GM23248 (cell line): ENCODE measurements at places on chromosomes 12 and 14. TPM values are rescaled to one million over a fixed set of nuclear protein-coding genes. Genes with fewer than 3 reads are reported as not detected.

DBX2 gene
- not detected in 2 replicates for total RNA-seq

ZDHHC22 gene
- total RNA-seq, result not detected in 2 replicates

- DNase-seq, result no peak
- no peak overlapping the region for H3K27ac ChIP-seq
- H3K4me3 ChIP-seq, result no peak overlapping the region
These were observed 88.7 kb upstream of the KCNA1 start for GRCh38 chr12:4820971-4821370.

BBS10 gene
- total RNA-seq, result 13.9 and 15.8 TPM in 2 replicates

DNA sequence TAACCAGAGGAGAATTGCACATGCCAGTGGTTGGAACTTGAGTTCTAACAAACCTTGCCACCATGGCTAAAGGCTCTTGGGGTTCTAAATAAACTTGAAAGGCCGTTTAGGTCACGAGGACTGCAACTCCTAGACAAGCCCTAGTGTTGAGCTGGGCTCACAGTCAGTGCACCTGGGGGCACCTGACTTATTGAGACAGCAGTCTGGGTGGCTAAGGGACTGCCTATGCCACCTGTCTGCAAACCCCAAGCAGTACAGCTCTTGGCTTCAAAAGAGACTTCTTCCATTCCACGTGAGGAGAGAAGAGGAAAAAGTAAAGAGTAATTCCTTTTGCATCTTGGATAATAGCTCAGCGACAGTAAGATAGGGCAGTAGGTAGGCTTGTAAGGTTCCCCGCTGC, 765.6 kb upstream of the FOXG1 start:
- no peak overlapping the region for H3K27ac ChIP-seq
- DNase-seq, result no peak
- no peaks in the 10 kb centered on the region for H3K4me1 ChIP-seq
- H3K36me3 ChIP-seq, result no peaks in the 10 kb centered on the region
- no peak overlapping the region for H3K4me3 ChIP-seq

DNA sequence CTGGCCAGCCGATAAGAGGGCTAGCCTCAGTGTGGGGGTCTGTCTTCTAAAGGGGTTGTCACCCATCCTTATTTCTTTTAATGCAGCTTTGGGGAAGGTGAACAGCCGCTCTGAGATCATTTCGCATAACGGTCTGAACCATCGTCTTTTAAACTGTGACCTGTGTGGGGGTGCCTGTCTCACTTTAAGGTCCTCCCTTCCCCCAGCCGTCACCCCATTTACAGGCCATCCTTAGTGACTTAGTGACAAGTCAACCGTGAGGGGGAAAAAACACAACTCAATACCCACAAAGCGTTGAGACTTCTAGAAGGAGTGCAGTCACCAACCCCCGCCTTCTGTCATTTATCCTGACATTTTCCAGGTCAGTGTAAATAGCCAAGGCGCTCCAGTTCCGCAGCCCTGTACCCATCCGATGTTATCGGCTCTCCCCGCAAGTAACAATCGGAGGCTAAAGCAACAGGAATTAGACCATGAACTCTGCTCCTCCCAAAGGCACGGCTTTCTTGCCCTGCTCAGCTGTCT, 505 bp upstream of the DENND5B start:
- no peaks in the 10 kb centered on the region for H3K27me3 ChIP-seq
- no peaks in the 10 kb centered on the region for H3K36me3 ChIP-seq
- peak overlapping the region; percentile 86 for H3K27ac ChIP-seq
- H3K4me1 ChIP-seq, result peaks cover 11% of the 10 kb centered on the region
- H3K4me3 ChIP-seq, result peak overlapping the region; percentile 83

TAS2R50 gene
- total RNA-seq, result 0.32 TPM in 1 of 2 replicates, not detected in the other

OSBPL8 gene
- 64.4 and 67.0 TPM in 2 replicates for total RNA-seq

SERPINA5 gene
- not detected in 2 replicates for total RNA-seq

SRGAP1 gene
- 12.4 and 13.0 TPM in 2 replicates for total RNA-seq

- DNase-seq, result peak; percentile 22
- H3K4me1 ChIP-seq, result no peaks in the 10 kb centered on the region
- no peak overlapping the region for H3K4me3 ChIP-seq
- H3K27ac ChIP-seq, result no peak overlapping the region
- H3K36me3 ChIP-seq, result 0 out of 2 replicates have a peak, but pooled peaks cover 11% of the 10 kb centered on the region
- no peaks in the 10 kb centered on the region for H3K27me3 ChIP-seq
These were observed 77.0 kb downstream of the MSRB3 start for GRCh38 chr12:65355461-65355860.

- H3K27ac ChIP-seq, result peak overlapping the region; percentile 95
- peaks cover 33% of the 10 kb centered on the region for H3K4me1 ChIP-seq
- peak; percentile 91 for DNase-seq
These were observed 2.8 kb downstream of the TBX5 start for GRCh38 chr12:114403011-114403689.

DNA sequence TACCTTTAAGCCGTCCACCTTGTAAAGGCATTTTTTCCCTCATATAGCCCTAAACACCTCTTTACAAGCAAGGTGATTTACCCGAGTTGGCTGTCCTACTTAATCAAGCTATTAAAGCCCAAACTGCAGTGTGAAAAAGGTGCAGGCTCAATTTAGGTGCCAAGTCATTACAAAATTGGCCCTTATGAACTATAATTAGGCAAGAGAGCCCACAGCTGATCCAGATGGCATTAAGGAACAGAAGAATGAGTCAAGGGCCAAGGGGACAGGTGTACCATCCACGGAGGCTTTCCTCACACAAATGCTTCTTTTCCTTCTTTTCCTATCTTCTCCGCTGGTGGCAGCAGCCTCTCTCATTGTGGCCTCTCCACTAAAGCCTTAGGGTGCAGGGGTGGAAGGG, 90.5 kb downstream of the TTC8 start:
- no peaks in the 10 kb centered on the region for H3K4me1 ChIP-seq
- peaks cover 8% of the 10 kb centered on the region; the same call in 1 of the 2 replicates for H3K27me3 ChIP-seq
- H3K27ac ChIP-seq, result no peak overlapping the region
- H3K4me3 ChIP-seq, result no peak overlapping the region

C12orf50 gene
- total RNA-seq, result not detected in 2 replicates

- DNase-seq, result peak; percentile 20
- H3K36me3 ChIP-seq, result peaks cover 18% of the 10 kb centered on the region; the same call in 1 of the 2 replicates
- H3K4me3 ChIP-seq, result peak overlapping the region; percentile 88
- peaks cover 22% of the 10 kb centered on the region for H3K4me1 ChIP-seq
- no peaks in the 10 kb centered on the region for H3K27me3 ChIP-seq
These were observed 593 bp downstream of the PIP4P1 start for GRCh38 chr14:20460458-20461224.

- no peaks in the 10 kb centered on the region for H3K27me3 ChIP-seq
- no peaks in the 10 kb centered on the region for H3K36me3 ChIP-seq
These were observed 79.9 kb downstream of the ARF6 start for GRCh38 chr14:49972823-49973222.

- H3K36me3 ChIP-seq, result no peaks in the 10 kb centered on the region
- DNase-seq, result peak; percentile 84
- no peak overlapping the region for H3K27ac ChIP-seq
- peak overlapping the region; percentile 55 for H3K4me3 ChIP-seq
- no peaks in the 10 kb centered on the region for H3K27me3 ChIP-seq
- H3K4me1 ChIP-seq, result no peaks in the 10 kb centered on the region
These were observed 94.7 kb downstream of the SLC2A13 start for GRCh38 chr12:40010899-40011774.

DNA sequence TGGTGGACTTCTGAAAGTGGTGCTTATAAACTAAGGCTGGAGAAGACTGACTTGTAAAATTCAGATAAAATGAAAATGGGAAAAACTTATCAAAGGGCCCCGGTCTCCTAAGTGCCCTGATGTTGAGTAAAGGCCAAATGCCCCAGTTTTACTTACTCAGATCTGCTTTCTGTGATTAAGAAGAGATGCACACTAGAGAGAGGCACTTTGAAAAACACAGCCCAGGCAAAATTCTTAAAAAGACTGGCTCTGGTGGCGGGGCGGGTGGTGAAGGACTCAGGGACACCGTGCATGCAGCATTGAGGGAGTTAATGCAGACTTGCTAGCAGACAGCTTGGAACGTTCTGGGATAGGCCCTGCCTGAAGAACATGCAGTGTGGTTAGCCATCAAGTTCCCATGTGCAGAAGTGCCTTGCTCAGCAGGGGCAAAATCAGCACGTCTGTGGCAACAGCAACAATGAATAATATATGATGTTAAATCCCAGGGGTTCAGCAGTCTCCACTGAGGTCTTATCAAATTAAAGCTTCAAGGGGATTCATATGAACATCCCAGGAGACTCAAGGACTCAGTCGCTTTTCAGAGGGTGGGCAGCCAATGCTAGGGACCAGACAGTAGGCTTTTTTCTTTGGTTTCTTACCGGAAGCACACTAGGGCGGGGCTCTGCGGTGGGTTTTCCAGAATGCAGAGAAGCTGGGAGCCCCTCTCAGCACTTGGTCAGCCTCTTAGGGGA, 105.0 kb downstream of the DAD1 start:
- no peak overlapping the region for H3K4me3 ChIP-seq
- no peak overlapping the region for H3K27ac ChIP-seq
- DNase-seq, result peak; percentile 21
- peaks cover 42% of the 10 kb centered on the region for H3K27me3 ChIP-seq

DNA sequence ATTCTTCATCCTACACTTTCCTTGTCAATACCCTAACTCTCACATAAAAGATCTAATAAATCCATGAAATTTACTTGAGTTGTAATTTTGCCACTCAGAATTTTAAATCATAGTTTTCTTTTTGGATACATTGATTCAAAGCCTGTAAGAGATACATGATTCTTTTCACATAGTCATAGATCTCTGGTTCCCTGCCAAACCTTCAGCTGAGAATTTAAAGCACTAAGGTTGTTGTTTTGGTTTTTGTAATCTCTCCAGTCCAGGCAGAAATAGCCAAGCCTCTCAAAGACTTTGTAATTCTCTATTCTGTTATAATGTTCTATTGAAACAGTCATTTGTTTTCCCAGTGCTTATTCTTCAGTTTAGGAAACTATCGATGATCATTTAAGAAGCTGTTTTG, 273.9 kb downstream of the TRHDE start:
- no peak for DNase-seq
- H3K27ac ChIP-seq, result no peak overlapping the region
- no peaks in the 10 kb centered on the region for H3K27me3 ChIP-seq

GRCh38 chr12:57049890-57050289, at the start of gene MYO1A:
MYO1A (minus strand) TSS chr12:57050129; CDS start chr12:57048323, 1,806 bp downstream.
- no peaks in the 10 kb centered on the region for H3K36me3 ChIP-seq
- 0 out of 2 replicates have a peak, but pooled peaks cover 7% of the 10 kb centered on the region for H3K4me1 ChIP-seq

- no peaks in the 10 kb centered on the region; the same call in none of the 2 replicates for H3K36me3 ChIP-seq
- no peaks in the 10 kb centered on the region for H3K4me1 ChIP-seq
- no peaks in the 10 kb centered on the region for H3K27me3 ChIP-seq
- no peak overlapping the region for H3K27ac ChIP-seq
- DNase-seq, result no peak
These were observed 11.4 kb downstream of the PRORP start for GRCh38 chr14:35133542-35134328.

DNA sequence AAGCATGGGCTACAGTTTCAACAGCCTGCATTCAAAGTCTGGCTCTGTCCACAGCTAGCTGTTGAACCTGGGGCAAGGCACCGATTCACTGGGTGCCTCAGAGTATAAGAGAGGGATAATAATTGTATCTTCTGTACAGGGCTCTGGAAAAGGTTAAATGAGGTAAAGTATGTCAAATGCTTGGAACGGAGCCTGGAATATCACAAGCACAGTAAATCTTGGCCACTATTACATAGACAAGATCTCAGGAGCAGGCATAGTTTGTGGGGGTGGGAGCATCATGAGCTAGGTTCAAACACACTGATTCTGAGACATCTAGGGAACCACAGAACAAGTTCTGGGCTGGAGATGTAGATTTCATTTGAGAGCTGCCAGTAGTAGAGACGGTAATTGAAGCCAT, 203.7 kb upstream of the NUDT4 start:
- no peak overlapping the region for H3K27ac ChIP-seq
- peaks cover 47% of the 10 kb centered on the region for H3K4me1 ChIP-seq
- H3K27me3 ChIP-seq, result no peaks in the 10 kb centered on the region
- DNase-seq, result peak; percentile 78

GRCh38 chr14:79091381-79091963, 921.3 kb downstream of the NRXN3 start:
- no peak for DNase-seq
- H3K36me3 ChIP-seq, result no peaks in the 10 kb centered on the region
- no peak overlapping the region for H3K27ac ChIP-seq

POU6F1 gene
- 1.0 and 3.0 TPM in 2 replicates for total RNA-seq

DNA sequence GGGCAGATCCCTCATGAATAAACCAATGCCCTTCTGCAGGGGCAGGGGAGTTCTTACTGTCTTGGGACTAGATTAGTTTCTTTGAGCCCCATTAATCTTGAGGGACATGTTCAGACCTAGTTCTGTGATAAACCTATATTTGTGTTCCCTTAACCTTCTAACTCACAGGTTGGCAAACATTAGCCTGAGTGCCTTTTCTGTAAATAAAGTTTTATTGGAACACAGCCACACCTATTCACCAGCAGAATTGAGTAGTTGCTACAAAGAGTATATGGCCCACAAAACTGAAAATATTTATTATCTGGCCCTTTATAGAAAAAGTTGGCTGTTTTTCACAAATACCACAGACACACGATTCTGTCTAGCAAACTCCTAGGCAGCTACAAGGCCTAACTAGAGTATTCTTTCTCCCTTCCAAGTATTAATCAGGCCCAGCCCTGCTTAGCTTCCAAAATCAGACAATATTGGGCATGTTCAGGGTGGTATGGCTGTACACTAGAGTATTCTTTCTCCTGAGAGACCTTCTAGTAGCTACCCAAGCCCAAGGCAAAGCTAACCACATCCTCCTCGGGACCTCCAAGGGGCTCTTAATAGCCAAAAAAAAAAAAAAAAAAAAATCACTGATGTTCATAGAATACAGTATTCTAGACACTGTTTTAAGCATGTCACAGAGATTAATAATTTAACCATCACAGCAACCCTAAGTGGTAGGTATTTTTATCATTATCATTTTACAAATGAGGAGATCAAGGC, 199.3 kb upstream of the PWP1 start:
- H3K4me3 ChIP-seq, result no peak overlapping the region
- H3K36me3 ChIP-seq, result no peaks in the 10 kb centered on the region
- H3K4me1 ChIP-seq, result no peaks in the 10 kb centered on the region
- no peak for DNase-seq

DNA sequence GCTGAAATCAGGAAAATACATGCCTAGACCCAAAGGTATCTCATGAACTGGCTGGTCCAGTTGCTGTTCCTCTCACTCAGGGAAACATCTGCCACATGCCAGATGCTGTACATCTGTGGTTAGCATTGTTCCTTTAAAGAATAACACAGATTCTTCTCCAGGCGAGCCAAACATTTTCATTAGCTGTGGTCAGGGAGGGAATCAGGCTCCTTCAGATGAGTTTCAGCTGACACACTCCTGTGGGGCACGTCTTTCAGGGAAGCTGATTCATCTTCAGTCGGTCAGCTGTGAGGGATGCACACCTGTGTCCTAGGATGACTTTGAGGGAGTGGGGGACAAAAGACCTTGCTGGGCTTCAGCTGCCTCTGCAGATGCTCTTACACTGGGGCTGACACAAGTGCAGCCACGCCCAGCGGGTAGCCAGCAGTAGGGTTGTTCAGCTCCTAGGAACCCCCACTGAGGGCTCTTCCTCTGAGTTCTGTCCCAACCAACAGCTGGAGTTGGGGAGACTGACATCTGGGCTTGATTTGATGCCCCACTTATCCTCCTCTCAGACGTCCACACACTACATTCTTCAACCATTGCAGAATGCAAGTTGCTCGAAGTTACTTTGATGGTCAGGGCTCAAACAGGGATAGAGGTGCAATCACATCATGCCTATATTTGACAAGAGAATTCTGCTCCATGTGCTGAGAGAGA, 155.0 kb downstream of the NUAK1 start:
- H3K36me3 ChIP-seq, result no peaks in the 10 kb centered on the region
- DNase-seq, result peak; percentile 85
- H3K27me3 ChIP-seq, result no peaks in the 10 kb centered on the region

GRCh38 chr14:100132161-100132902, 27.1 kb downstream of the DEGS2 start:
- no peaks in the 10 kb centered on the region for H3K27me3 ChIP-seq
- peaks cover 35% of the 10 kb centered on the region for H3K4me1 ChIP-seq
- 0 out of 2 replicates have a peak overlapping the region, but pooled peaks have one; percentile 28 for H3K4me3 ChIP-seq
- peak overlapping the region; percentile 98 for H3K27ac ChIP-seq
- H3K36me3 ChIP-seq, result no peaks in the 10 kb centered on the region

- peaks cover 71% of the 10 kb centered on the region for H3K4me1 ChIP-seq
- H3K4me3 ChIP-seq, result no peak overlapping the region
- peaks cover 22% of the 10 kb centered on the region for H3K36me3 ChIP-seq
These were observed 122.7 kb downstream of the KICS2 start for GRCh38 chr12:64099397-64099796.
